NCI-H1092 treated with DMSO at 0.1 percent for 48 hours (cell line): ENCODE measurements at places on chromosomes 12 and 14.

- no peak for DNase-seq
Measured at GRCh38 chr14:22122227-22122818, 448.7 kb upstream of the OR4E1 start.

GRCh38 chr12:103679421-103680170 is 92.5 kb downstream of the STAB2 start:
- no peak for DNase-seq

- no peak for DNase-seq
Measured at GRCh38 chr12:19979584-19979983, 388.8 kb upstream of the PDE3A start.

- no peak for DNase-seq
Measured at GRCh38 chr12:106903241-106903945, 52.3 kb upstream of the TMEM263 start.

DNA sequence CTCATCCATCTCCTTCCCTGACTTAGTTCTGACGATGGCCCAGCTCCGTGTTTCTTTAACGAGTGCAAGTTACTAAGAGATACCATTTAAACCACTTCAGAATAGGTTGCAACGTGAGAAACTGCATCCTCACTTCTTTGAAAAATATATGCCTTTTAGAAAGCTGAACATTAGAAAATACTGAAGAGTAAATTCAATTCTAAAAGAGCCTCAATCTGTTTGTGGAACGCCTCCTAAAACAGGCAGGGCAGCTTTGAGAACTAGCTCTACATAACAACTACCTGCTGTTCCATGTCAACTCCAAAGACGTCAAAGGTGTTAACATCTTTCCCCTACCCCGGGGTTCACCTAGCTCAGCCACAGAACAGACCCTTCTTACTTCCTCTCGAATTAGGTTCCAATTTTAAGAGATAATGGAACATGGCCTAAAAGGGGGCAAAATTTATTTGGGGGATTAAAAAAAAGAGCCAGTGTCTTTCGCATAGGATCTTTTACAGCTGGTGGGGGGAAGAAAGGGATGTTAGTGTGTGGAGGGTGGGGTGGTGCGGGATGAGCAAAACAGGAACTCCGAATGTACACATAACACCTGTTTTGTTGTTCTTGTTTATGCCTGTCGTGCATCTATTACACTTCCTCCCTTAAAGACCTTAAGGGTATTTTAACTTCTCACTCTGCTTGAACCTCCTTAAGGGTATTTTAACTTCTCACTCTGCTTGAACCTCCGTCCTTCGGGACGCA is 3.3 kb downstream of the BHLHE41 start:
- no peak for DNase-seq

DNA sequence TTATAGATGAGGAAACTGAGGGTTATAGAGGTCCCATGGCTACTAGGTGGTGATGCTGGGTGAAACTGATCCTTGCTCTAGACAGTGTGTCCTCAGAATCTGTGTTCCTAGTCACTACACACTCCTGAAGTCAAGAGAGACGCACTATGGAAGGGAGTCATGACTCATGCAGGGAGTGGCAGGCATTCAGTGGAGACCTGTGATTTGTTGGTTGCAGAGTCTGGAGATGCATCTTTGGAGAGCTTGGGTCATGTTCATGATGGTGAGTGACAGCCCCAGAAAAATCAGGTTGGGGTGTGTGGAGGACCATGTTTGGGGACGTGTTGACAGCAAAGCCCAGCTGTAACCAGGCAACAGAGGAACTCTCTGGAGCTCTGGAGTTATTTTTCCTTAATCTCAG is 38.0 kb upstream of the FBXO21 start:
- no peak for DNase-seq

- DNase-seq, result no peak
Measured at GRCh38 chr12:75882421-75882820, 149.2 kb downstream of the PHLDA1 start.

- peak; percentile 44 for DNase-seq
Measured at GRCh38 chr14:99971941-99972747, 93.1 kb upstream of the EVL start.
